ENCODE measurements at places on chromosomes 1 and 21.

GRCh38 chr1:67019600-67020136, 34.3 kb downstream of the SLC35D1 start:
- DNase-seq, result no peak

DNA sequence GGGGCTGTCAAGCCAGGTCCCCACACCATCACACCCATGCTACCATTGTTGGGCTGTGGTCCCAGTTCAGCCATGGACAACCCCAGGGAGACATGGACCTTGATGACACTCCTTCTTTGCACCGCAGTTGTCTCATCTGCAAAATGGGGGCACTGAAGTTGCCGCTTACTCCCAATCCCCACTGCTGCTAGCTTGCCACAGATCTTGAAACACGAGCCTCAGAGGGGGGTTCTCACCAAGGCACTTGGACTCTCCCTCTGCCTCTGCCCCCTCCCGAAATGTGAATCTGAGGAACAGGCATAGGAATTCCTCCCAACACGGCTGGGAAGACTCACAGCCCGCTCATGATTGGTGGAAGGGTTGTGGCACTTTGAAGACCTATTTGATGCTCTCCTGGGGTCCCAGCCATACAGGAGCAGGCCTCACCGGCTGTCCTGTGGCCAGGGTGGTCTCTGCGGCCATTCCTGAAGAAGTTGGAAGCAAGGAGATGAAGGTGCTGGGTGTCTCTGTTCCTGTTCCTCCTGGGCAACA, 31.1 kb downstream of the RUNX3 start:
- DNase-seq, result no peak

- no peak for DNase-seq
Observed at GRCh38 chr21:31795992-31796391, 64.1 kb upstream of the SCAF4 start.

DNA sequence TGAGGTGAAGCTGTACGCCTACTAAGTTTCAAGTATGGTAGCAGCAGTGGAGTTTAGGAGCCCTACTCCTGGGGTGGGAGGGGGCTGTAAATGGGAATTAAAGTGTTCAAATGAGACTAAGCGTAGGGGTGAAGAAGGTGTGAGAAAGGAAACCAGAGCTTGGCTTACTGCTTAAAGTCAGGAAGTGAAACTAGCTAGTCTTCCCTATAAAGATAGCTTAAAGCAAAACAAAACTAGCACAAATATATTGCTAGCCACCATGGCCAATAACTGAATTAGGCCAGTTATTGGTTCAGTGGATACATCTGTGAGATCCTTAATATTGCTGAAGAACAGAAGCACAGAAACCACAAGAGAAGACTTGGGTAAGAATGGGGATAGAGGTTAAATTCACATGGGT, 492.2 kb upstream of the PKN2 start:
- no peak for DNase-seq
